ENCODE measurements at places on chromosomes 1 and 21.

DNA sequence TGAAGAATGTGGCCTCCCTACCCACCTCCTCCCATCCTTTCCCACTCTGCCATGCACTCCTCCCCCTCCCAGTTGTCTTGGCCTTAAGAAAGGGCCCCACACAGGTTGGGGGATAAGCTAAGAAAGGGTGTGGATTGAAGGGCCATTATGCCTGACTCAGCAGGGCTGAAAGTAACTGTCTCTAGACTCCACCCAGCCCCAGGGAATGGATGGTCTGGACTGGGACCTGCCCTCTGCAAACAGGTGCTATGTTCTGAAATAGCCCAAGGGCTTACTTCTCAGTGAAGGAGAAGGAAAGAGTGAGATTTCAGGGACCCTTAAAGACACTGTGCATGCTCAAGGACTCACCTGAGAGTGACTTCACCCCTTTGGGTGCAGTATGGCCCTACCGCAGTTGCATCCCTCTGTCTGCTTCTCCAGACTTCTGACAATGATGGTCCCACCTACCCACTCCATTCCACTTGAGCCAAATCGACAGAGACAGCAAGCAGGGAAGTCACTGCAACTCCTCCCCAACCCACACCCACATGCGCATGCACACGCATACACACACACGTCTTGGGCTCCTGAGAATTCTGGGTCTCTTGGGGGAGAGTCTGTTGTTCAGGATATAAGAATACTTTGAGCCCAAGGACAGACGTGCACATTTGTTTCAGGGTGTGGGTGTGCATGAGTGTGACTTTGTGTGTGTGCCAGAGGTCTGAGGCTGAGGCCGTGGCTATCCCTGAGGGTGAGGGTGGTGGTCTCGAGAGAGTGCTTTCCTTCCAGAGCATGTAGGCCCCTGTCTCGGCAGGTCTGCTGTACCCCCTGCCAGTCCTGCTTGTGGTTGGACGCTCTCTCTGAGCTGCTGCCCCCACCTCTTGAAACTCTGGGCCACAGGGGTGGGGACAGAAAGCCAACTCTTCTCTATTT, 231.9 kb downstream of the PTPRU start:
- no peak for DNase-seq

DNA sequence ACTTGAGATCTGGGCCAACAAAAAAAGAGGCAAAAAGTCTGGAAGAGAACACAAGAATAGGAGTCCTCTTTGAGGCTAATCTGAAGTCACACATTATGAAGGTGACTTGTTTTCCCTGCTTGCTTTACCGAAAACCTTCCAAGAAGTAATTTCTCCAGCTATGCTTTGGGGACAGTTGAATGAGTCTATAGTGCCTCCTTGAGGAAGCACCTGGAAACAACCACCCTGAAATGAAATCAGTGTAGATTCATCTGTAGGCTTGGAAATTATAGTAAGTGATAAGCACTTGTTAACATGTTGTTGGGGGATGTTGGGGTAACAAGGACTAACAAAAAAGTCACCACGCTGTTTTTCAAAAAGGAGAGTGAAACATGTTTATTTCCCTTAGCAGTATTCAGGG, 23.4 kb upstream of the RPTN start:
- no peak for DNase-seq

DNA sequence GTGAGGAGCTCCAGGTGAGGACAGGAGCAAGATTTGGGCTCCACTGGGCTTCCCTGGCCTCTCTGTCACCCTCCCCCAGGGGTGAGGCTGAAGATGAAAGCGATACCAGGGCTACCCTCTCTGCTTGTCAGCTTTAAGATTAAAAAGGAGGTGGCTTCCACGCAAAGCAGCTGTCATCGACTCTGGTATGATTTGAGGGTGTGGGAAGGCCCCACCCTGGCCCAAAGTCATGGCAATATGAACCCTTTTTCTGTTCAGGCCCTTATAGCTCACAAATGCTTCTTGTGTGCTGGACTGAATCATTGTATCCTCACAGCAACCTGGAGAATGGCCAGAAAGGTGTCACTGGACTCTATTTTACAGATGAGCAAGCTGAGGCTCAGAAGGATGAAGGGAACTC, 41.6 kb downstream of the NUAK2 start:
- DNase-seq: no peak

GRCh38 chr1:43582162-43582566, 51.5 kb downstream of the PTPRF start:
- DNase-seq: no peak

- no peak for DNase-seq
Measured at GRCh38 chr1:217228689-217229088, 402.2 kb downstream of the GPATCH2 start.

- no peak for DNase-seq
Measured at GRCh38 chr21:36202726-36203602, 46.3 kb downstream of the DOP1B start.

- DNase-seq: peak; percentile 8
Measured at GRCh38 chr1:165444897-165445370, at the start of gene RXRG. RXRG (minus strand) TSS chr1:165445126; CDS start chr1:165444893, 233 bp downstream.

- DNase-seq: no peak
Measured at GRCh38 chr1:162717548-162718184, 72.8 kb upstream of the HSD17B7 start.

GRCh38 chr1:178643831-178644230, 81.2 kb upstream of the RALGPS2 start:
- DNase-seq: no peak

- no peak for DNase-seq
Measured at GRCh38 chr1:173917635-173918493, 737 bp upstream of the SERPINC1 start.

Data from stimulated activated CD4-positive, alpha-beta T cell treated with anti-CD3 and anti-CD28 coated beads, Interleukin-15, amount 100 ng/mL, for 1 hour (primary cell).